Right atrium auricular region (tissue), 2 donors: ENCODE measurements at places on chromosomes 6 and 20.

- no peak for DNase-seq
Measured at GRCh38 chr20:63167026-63167917, 48.7 kb downstream of the YTHDF1 start.

- DNase-seq = no peak
Measured at GRCh38 chr6:109059571-109060021, 35.0 kb downstream of the SESN1 start.

DNA sequence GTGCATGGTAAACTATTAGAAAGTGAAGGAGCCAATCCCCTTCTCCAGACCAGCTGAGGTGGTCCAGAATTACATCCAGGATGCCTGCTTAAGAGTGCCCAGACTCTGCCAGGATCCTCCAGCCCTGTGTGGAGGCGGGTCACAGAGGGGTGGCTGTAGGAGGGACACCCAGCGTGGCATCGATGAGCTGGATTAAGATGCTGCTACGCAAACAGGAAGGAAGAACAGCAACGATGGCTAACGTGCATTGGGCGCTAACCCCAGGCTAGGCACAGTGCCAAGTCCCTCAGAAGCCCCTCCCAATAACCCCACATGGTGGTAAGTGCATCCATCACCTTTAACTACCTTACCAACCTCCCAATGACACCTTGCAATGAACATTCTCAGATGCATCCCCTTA lies 63.9 kb upstream of the MRPS10 start:
- no peak for DNase-seq

GRCh38 chr6:139955366-139956155 lies 581.1 kb upstream of the CITED2 start:
- no peak for DNase-seq

GRCh38 chr6:150418827-150419594 lies 50.2 kb downstream of the IYD start:
- DNase-seq = peak; percentile 76

DNA sequence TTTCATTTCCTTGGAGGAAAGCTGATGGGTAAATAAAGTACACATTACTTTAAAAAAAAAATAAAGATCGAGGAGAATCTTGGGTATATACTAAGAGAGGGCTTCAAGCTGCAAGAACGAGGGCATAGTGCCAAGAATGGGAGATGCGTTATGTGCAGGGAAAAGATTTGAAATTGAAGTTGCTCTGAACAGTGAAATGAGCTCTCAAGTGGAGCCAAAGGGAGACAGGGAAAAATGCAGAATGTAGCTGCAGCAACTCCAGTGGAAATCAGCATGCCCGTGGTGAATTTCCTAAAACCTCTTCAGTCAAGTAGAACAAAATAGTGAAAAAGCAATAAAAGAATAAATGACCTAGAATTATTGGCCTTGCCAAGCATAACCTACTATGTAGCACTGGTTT lies 11.4 kb upstream of the COL9A1 start:
- DNase-seq = no peak

- DNase-seq = no peak
Measured at GRCh38 chr6:97412511-97412910, 129.5 kb upstream of the MMS22L start.

GRCh38 chr6:115891111-115891669 lies 169.5 kb downstream of the FRK start:
- DNase-seq = no peak

- no peak for DNase-seq
Measured at GRCh38 chr6:124298730-124299129, 495.1 kb downstream of the NKAIN2 start.

- no peak for DNase-seq
Measured at GRCh38 chr6:44762496-44762895, 375.0 kb downstream of the CDC5L start.

GRCh38 chr6:62479697-62480220 lies 193.7 kb upstream of the KHDRBS2 start:
- no peak for DNase-seq

DNA sequence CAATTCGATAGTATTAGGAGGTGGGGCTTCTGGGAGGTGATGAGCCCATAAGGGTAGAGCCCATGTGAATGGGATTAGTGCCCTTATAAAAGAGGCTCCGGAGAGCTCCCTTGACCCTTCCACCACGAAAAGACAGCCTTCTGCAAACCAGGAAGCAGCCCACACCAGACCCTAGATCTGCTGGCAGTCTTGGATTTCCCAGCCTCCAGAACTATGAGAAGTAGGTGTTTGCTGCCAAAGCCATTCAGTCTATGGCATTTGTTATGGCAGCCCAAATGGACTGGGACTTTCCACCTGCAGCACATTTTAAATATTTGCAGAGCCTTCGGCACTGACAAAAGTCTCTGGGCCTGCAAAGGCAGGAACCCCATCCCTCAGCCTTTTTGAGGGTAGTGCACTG lies 11.8 kb upstream of the SFT2D1 start:
- no peak for DNase-seq

- no peak for DNase-seq
Measured at GRCh38 chr20:47406849-47407682, 50.6 kb upstream of the ZMYND8 start.

GRCh38 chr6:32212076-32212760 lies 11.6 kb downstream of the NOTCH4 start:
- no peak for DNase-seq

GRCh38 chr6:35573495-35574110 lies 60.9 kb upstream of the TULP1 start:
- no peak for DNase-seq

DNA sequence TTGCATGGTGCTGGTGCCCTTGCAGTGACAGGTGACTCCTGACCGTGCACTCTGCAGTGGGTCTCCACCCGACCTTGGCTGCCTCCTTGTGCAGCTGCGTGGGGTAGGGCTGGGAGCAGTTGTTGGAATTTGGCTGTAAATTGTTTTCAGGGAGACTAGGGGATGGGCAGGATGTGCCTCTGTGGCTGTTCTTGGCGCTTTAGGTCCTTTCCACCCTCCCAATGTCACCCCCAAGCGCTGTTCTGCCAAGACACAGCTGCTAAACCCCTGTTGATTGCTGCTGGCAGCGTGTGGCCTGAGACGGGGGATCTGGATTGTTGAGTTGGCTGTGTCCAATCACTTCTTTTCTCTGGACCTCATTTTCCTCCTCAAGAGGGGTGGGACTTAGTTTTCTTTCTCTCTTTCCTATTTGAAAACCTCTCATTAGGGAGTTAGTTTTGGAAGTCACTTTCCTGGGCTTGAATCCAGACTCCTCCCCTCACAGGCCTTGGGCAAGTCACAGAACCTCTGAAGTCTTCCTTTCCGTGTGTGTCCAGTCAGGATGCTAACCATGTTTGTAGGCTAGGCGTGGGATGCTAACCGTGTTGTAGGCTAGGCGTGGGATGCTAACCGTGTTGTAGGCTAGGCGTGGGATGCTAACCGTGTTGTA lies 8.5 kb downstream of the IGF2R start:
- DNase-seq = no peak

DNA sequence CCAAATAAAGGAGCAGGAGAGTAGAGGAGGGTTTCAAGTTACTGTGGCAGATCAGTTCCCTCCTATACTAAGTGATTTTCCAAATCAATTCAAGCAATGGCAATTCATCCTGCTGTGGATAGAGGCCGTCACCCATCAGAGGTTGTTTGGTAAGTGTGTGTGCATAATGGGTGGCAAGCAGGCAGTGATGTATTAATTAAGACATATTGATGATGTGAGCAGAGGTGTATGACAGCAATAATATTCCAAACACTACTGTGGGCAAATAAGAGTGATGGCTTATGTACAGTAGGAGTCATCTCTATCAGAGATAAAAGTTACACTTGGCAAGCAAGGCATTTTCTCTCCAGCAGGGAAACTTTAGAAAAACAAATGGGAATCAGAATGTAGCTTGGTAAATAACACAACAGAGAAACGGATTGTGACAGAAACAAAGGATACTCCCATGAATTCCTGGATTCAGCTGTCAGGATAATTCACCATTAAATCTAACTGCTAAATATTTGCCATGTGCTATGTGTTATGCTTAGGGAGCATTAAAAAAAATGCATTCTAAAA lies 196.3 kb downstream of the KHDC1L start:
- no peak for DNase-seq

- DNase-seq = no peak
Measured at GRCh38 chr20:4069751-4070150, 54.4 kb upstream of the RNF24 start.

GRCh38 chr20:40668449-40669228 lies 20.4 kb downstream of the MAFB start:
- no peak for DNase-seq

DNA sequence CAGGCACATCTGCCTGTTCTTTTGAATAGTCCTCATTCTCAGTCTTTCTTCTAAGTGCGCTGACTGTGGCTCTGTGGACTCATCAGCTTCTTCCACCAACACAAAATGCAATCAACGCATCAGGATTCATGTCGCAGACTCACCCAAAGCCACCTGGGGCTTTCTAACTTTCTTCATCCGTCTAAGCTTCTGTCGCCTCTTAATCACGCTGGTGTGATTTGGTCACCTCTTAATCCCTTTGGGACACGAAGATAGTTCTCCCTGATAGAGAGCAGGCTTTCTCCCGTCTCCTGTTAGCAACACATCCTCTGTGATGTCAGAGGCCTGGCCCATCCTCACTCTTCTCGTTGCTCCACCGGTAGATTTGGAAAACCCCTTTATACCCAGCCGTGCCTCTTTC lies 78.0 kb upstream of the FOXQ1 start:
- no peak for DNase-seq

- DNase-seq = no peak
Measured at GRCh38 chr20:9615766-9616454, 101.5 kb downstream of the LAMP5 start.

GRCh38 chr6:54254886-54255285 lies 53.4 kb upstream of the TINAG start:
- no peak for DNase-seq

DNA sequence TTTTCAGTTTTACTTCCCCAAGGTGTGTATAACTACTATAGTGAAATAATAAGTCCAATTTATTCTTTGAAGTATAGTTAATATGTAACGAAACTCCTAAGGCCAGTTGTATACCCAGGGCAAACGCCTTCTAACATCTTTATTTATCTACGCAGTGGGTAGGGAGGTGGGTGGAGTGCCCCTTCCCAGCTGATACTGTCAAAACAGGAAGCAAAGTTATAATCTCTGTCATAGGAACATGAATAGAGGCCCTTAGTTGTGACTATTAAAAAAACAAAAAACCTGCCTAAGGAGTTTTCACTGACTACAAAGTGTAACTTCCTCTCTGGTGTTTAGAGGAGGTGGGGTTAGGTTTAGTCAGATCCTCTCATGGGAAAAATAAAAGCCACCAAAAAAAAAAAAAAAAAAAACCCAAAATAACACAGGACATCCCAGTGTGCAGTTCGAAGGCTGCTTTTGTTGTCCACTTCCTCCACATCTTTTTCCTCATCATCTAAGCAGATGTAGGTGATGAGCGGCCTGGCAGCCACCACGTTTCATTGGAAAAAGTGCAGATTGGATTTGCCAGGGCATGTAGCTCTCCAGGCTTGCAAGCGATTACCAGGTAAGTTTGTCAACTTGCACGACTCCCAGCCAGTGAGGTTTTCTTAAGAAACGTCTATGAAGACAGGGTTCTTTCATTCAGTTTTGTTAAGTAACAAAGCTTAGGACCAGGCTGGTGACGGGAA lies 58.7 kb downstream of the UTRN start:
- DNase-seq = no peak

- no peak for DNase-seq
Measured at GRCh38 chr6:158285656-158286021, 26.6 kb upstream of the TULP4 start.
